ENCODE measurements at places on chromosomes 2 and 18.

- no peak for DNase-seq
Measured at GRCh38 chr2:232549655-232550353, 553 bp downstream of the TIGD1 start.

GRCh38 chr2:105257981-105258380 is 16.4 kb downstream of the GPR45 start:
- no peak for DNase-seq

DNA sequence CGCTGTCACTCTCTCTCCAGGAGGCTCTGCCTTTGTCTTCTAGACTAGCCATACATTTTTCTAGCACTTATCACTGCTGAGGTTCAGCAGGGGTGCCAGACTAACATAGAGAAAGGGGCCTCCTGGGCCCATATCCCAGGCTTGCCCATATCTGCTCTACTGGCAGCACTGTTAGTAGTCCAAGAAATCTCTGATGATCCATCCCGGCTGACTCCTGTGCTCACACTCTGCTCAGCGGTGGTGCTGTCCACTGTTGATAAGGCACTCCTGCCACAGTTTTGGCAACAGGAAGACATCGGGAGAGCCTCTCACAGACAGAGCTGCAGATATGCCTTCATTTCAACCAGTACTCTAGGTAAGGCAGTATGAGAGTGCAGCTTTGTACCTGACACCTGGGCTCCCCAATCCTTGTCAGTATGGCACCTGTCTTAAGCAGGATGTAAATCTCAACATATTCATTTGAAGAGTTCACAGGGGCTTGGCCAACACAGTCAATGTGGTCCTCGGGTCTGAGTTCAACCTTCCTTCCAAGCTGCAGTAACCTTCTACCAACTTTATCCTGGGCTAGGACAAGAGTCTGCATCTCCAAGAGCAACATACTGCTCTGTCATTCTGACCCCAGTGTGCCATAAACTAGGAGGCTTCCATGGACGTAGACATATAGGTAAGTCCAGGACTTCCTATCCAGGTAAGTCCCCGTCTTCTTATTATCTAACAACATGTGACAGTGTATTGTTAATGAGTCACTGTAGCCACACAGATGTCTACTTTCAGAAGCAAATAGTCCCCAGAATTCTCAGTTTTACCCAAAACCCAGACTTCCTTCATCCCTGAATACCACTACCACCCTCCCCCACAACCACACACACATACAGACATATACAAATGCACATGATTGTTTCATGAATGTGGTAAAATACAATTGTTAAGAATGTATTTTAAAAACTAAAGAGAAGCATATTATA is 16.2 kb downstream of the KLF7 start:
- peak; percentile 33 for DNase-seq

- DNase-seq: peak; percentile 19
Measured at GRCh38 chr18:49725809-49726674, 87.3 kb downstream of the ACAA2 start.

GRCh38 chr2:196131949-196132925 is 39.1 kb downstream of the STK17B start:
- no peak for DNase-seq

DNA sequence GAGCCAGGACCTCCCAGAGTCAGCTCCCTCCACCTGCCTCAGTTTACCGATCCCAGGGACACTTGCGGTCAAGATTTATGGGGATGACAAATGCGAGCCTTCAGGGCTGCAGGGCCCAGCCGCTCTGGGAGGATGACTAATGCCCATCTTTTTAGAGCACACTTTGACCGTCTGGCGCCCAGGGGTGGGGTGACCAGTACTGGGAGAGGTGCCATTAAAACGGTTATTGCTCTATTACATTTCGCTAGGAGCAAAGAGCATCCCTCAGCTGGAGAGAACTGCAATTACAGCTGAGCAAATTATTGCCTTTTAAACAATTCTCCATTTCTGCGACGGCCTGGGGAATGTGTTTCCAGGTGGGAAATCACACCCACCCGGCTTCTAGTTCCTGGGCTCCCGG is 42.6 kb upstream of the HPCAL1 start:
- no peak for DNase-seq

DNA sequence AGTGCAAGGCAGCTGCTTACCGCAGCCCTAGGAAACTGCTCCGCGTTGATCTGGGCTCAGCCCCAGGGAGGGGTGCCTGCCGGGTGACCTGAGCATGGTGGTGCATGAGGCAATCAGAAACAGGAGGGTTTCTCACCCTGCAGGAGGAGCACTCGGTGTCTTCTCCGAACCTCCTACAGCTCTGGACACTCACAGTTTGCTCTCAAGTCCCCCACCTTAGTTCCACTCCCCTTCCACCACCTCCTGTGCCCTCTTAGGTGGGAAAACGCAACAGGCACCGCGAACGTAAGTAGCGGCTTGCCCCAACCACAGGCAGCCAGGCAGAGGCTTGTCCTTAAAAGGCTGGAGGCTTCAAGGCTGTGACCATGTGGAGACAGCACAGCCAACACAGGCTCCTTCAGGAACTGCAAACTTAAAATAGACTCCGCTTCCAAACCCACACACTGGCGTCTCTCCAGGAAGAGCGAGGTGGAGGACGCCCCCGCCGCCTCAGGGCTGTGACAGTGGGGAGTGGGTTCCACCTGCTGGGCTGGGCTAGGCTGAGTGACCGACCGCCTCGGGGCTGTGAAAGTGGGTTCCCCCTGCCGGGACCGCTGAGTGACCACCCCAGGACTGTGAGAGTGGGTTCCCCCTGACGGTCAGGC is 71.6 kb downstream of the NDUFA10 start:
- no peak for DNase-seq

GRCh38 chr2:189254268-189254883 is 74.8 kb upstream of the COL5A2 start:
- DNase-seq: no peak

GRCh38 chr2:165406173-165406572 is 63.3 kb upstream of the CSRNP3 start:
- no peak for DNase-seq

Measured in substantia nigra (tissue), 51 donors.